Naive thymus-derived CD4-positive, alpha-beta T cell (primary cell): ENCODE measurements at places on chromosomes 1 and 21. TPM values are rescaled to one million over a fixed set of nuclear protein-coding genes. Genes with fewer than 3 reads are reported as not detected.

DNA sequence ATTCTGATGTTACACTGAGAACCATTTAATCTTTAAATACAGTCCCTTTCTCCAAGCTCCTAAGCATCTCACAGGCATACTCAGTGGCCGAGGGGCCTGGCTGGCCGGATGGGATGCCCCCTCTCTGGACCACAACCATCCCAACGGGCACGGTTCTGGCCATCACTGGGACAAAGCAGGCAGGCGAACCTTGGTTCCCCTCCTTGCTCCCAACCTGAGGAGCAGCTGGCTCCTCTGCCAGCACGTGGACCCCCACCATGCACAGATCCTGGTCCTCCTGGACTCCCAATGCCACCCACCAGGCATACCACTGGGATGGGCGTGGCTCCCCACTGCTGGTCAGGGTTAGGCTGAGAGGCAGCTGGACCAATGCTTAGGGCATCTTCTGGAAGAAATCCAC lies 19.8 kb upstream of the PRDM16 start:
- H3K27ac ChIP-seq: no peak overlapping the region
- H3K27me3 ChIP-seq: no peaks in the 10 kb centered on the region
- H3K4me1 ChIP-seq: no peaks in the 10 kb centered on the region
- DNase-seq: no peak
- H3K36me3 ChIP-seq: no peaks in the 10 kb centered on the region

GRCh38 chr21:28818663-28819278 lies 173.9 kb downstream of the LTN1 start:
- DNase-seq: no peak
- H3K4me3 ChIP-seq: no peak overlapping the region
- H3K36me3 ChIP-seq: no peaks in the 10 kb centered on the region
- no peaks in the 10 kb centered on the region for H3K4me1 ChIP-seq
- H3K27me3 ChIP-seq: no peaks in the 10 kb centered on the region
- no peak overlapping the region for H3K27ac ChIP-seq

- H3K27me3 ChIP-seq: no peaks in the 10 kb centered on the region
- no peaks in the 10 kb centered on the region for H3K36me3 ChIP-seq
- H3K27ac ChIP-seq: peak overlapping the region; percentile 87
- DNase-seq: no peak
- H3K4me1 ChIP-seq: peaks cover 33% of the 10 kb centered on the region
Observed at GRCh38 chr1:226938903-226939437, 1.1 kb upstream of the COQ8A start.

DNA sequence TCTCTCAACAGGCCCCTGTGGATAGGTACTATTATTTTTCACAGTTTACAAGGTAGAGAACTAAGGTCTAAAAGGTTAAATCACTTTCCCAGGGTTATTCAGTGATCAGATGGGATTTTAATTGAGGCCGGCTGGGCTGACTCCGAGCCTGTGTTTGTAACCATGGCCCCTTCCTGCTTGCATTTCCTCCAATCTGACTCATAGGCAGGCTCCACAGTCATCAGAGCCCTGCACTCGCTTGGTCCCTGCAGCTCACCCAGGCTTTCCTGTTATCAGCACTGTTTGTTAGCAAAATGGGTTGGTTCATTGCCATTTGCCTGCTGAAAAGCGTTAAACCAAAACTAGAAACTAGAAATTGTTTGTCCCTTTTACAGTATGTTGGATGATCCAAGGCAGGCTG lies 41.4 kb upstream of the LMX1A start:
- no peak for DNase-seq
- H3K4me3 ChIP-seq: no peak overlapping the region

The DUSP10 gene
- 19.0 and 20.1 TPM in 2 replicates for total RNA-seq

- no peak overlapping the region for H3K4me3 ChIP-seq
- no peak overlapping the region for H3K27ac ChIP-seq
- no peaks in the 10 kb centered on the region for H3K27me3 ChIP-seq
- DNase-seq: no peak
- H3K4me1 ChIP-seq: peaks cover 11% of the 10 kb centered on the region
Observed at GRCh38 chr1:212039622-212040021, 4.1 kb downstream of the DTL start.

GRCh38 chr1:93907718-93908117 lies 1.5 kb downstream of the GCLM start:
- H3K4me3 ChIP-seq: no peak overlapping the region
- peaks cover 24% of the 10 kb centered on the region for H3K4me1 ChIP-seq
- H3K36me3 ChIP-seq: no peaks in the 10 kb centered on the region
- H3K27me3 ChIP-seq: no peaks in the 10 kb centered on the region
- DNase-seq: no peak
- H3K27ac ChIP-seq: no peak overlapping the region

GRCh38 chr1:204152310-204153044 lies 633 bp upstream of the ETNK2 start:
- no peak for DNase-seq
- H3K4me1 ChIP-seq: peaks cover 4% of the 10 kb centered on the region
- no peaks in the 10 kb centered on the region for H3K27me3 ChIP-seq
- H3K36me3 ChIP-seq: no peaks in the 10 kb centered on the region

The CD164L2 gene
- not detected for total RNA-seq

The WDR64 gene
- 0.51 TPM for total RNA-seq

GRCh38 chr1:245869847-245870246 lies 637.2 kb downstream of the SMYD3 start:
- no peaks in the 10 kb centered on the region for H3K27me3 ChIP-seq
- no peak overlapping the region for H3K27ac ChIP-seq
- no peaks in the 10 kb centered on the region for H3K36me3 ChIP-seq
- H3K4me1 ChIP-seq: no peaks in the 10 kb centered on the region

- DNase-seq: no peak
- peaks cover 16% of the 10 kb centered on the region for H3K4me1 ChIP-seq
- peak overlapping the region; percentile 96 for H3K4me3 ChIP-seq
- H3K27me3 ChIP-seq: no peaks in the 10 kb centered on the region
- peak overlapping the region; percentile 86 for H3K27ac ChIP-seq
- peaks cover 17% of the 10 kb centered on the region for H3K36me3 ChIP-seq
Observed at GRCh38 chr1:43648876-43649477, 972 bp upstream of the KDM4A start.

The DNM3 gene
- total RNA-seq: 1.5 and 2.1 TPM in 2 replicates
